NCI-H1417 (cell line): ENCODE measurements at places on chromosomes 1 and 21.
A peak's percentile ranks its signal among the peaks of the same experiment; 100 is the strongest.

- no peak for DNase-seq
These were observed 31.9 kb downstream of the RUSC1 start for GRCh38 chr1:155352631-155353030.

- no peak for DNase-seq
These were observed 214.4 kb downstream of the NRIP1 start for GRCh38 chr21:14850394-14850793.

DNA sequence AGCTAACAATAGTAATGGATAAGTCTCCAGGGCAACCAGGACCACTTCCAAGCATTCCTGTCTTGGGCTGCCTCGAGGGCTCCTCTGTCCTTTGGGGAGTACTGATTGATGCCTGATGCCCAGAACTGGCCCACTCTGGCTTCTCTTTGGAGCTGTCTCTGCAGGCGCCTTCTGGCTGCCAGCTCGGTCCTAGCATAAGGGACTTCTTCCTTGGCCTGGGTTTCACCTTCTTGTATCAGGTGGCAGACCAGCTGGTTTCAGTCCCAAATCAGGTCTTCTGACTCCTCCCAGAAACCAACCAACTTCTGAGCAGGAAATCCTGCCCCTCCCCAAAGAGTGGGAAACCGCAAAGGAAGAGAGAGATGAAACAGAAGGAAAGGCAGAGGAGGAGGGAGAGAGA lies 10.6 kb downstream of the G0S2 start:
- no peak for DNase-seq

GRCh38 chr1:22253012-22253790 lies 110.3 kb upstream of the WNT4 start:
- DNase-seq: no peak

- peak; percentile 92 for DNase-seq
These were observed 43.1 kb downstream of the FOXO6 start for GRCh38 chr1:41404308-41404761.
